ENCODE measurements at places on chromosomes 5 and 9.

- peak; percentile 61 for DNase-seq
Observed at GRCh38 chr5:66633754-66634153, 37.6 kb downstream of the MAST4 start.

DNA sequence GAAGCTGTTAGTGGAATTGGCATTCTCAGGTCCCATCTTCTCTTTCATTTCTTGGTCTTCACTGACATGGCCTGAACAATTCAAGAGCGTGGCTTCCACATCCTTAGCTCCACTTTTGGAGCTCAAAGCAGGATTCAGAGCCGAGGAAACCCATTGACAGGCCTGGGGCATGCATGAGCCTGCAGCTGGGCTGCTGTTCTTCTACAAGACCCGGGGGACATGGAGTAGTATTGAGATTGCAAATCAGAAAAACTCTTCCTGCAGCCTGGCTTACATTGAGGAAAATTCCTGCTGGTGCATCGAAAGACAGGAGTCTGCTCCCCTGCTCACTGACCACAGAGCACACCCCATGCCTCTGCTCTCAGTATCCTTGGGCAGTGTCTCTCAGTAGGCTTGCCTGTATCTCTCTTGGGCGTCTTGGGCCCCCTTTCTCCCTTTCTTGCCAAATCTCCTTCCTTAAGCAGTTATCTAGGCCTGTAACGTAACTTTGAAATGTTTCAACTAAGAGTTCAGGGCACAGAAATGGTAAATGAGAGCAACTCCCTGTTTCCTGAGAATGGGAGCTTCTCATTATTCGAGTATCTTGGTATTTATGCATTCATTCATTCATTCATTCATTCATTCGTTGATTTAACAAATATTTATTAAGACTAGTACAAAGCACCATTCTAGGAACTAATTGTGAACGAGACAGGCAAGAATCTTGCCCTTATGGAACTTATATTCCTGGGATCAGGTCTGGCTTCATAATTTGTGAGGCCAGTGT, 603.6 kb upstream of the CLINT1 start:
- DNase-seq: no peak

DNA sequence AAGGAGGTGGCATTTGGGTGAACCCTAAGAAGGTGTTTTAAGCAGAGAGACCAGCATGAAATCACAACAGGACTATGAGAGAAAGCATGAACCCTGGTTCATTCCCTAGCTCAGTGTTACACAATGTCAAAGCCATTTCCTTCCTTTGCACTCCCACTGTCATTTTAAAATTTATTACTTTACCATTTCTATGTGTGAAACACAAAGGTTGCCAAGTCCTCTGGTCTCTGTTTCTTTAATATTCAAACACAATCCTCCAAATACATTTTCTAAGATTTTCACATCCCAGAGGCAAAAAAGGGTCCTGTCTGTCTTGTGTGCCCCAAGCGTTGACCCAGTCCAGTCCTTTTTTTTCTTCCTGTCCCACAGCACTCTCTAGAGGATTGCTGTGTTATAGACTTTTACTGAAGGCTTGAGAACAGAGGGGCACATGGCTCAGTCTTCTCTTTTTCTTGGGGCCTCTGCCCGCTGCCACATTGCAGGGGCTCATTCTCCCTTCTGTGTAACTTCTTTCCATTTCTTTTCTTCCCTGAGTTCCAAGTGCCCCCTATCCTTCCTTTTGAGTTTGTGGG, 78.6 kb upstream of the SLC28A3 start:
- no peak for DNase-seq

GRCh38 chr5:150640311-150641005, at the start of gene SYNPO:
TSS of gene SYNPO (plus strand) at chr5:150640660. CDS start at chr5:150648276, 7,616 bp downstream.
- no peak for DNase-seq

DNA sequence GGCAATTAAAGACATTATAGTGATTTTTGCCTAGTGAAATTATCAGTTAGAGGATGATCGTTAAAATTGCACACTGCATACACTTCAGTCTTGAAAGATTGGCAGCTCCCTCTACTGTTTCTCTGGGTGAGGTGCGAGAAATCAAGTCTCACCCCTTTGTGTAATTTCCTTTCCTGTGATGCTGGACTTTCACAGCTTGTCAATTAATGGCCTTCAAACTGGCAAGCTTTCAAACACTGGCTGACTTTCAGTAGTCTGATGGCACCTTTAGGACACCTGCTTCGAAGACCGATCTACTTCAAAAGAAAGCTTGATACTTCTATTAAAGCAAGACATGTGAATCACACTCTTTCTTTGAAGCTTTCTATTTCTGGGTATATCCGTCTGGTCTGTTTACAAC, 706.7 kb upstream of the PTPRD start:
- no peak for DNase-seq

DNA sequence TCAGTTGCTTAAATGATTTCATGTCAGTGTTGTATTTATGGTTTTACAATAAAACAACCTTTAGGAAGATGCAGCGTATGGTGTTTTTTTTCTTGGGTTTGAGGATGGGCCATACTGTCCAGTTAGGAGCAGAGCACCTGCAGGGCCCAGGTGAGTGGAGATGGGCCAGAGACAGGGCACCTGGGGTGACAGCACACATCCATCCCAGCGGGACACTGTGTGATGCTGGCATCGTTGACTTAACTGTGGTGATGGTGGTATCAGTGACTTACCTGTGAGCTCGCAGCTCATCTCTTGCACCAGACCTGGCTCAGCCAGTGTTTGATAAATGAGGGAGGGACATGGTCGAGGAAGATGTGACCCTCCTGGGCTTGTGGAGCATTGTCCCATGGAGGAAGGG, 21.6 kb downstream of the AMBP start:
- no peak for DNase-seq

Data from SHP77 treated with DMSO at 0.1 percent for 48 hours (cell line).